Activated naive CD8-positive, alpha-beta T cell treated with anti-CD3 and anti-CD28 coated beads, Interleukin-2, amount 10 ng/mL, durations not matched to agents 7 days and 5 days (primary cell): ENCODE measurements at places on chromosomes 5 and 9. TPM values are rescaled to one million over a fixed set of nuclear protein-coding genes. Genes with fewer than 3 reads are reported as not detected.

MORN5 gene
- not detected for total RNA-seq

GRCh38 chr5:181024245-181025064 lies 15.6 kb upstream of the BTNL9 start:
- DNase-seq: no peak
- H3K27me3 ChIP-seq: peaks cover 12% of the 10 kb centered on the region

SLC36A2 gene
- total RNA-seq: not detected

HMCN2 gene
- total RNA-seq: not detected

DNA sequence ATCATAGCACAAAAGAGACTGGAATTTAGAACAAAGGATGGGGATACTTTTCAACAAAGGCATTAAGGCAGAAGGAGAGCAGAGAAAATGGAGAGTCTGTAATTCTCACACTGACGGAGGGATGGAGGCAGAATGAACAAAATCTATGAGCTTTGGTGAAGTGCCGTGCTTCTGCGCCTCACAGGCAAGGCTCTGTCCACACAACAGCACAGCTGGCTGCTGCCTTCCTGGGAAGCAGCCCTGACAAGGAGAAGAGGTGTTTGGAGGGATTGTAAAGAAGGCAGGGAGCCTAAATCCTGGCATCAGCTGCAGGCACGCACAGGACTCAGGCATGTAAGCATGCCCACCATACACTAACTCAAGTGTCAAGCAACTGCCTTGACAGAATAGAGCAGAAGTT lies 485.2 kb upstream of the KIF2A start:
- no peak for DNase-seq
- H3K27me3 ChIP-seq: peaks cover 14% of the 10 kb centered on the region
- no peaks in the 10 kb centered on the region for H3K36me3 ChIP-seq
- H3K4me3 ChIP-seq: no peak overlapping the region

GRCh38 chr9:98584059-98584458 lies 124.7 kb downstream of the GABBR2 start:
- no peak overlapping the region for H3K27ac ChIP-seq
- peaks cover 8% of the 10 kb centered on the region for H3K4me1 ChIP-seq
- H3K4me3 ChIP-seq: no peak overlapping the region
- DNase-seq: no peak

GRCh38 chr5:147997486-147997885 lies 66.3 kb upstream of the SPINK5 start:
- no peak overlapping the region for H3K4me3 ChIP-seq
- H3K27me3 ChIP-seq: no peaks in the 10 kb centered on the region
- DNase-seq: no peak
- H3K36me3 ChIP-seq: no peaks in the 10 kb centered on the region

DNA sequence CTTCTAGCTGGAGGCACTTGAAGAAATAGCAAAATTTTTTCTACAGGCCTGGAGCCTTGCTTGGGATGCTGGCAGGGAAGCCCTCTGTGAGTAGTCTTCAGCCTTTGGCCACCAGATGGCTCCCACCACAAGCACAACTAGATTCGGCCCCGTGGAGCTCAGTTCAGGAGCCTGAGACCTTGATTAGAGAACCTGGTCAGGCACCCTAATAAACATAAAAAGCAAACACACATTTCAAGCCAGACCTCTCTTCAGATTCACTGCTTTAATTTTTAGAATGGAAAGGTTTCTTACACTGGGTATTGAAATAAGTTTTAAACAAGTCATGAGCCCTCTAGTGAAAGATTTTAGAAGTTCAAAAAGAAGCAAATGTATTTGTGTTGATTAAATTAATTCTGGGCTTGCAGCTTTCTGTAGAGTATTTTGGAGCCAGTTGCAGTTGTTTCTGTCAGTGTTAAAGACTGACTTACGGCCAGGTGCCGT lies 41.4 kb downstream of the GLRX start:
- peaks cover 26% of the 10 kb centered on the region for H3K4me1 ChIP-seq
- H3K27ac ChIP-seq: peak overlapping the region; percentile 45
- no peaks in the 10 kb centered on the region for H3K27me3 ChIP-seq
- no peaks in the 10 kb centered on the region for H3K36me3 ChIP-seq

GRCh38 chr9:101716629-101717028 lies 21.8 kb downstream of the GRIN3A start:
- H3K4me3 ChIP-seq: no peak overlapping the region
- no peaks in the 10 kb centered on the region for H3K36me3 ChIP-seq
- no peak for DNase-seq
- H3K4me1 ChIP-seq: no peaks in the 10 kb centered on the region
- H3K27ac ChIP-seq: no peak overlapping the region

DNA sequence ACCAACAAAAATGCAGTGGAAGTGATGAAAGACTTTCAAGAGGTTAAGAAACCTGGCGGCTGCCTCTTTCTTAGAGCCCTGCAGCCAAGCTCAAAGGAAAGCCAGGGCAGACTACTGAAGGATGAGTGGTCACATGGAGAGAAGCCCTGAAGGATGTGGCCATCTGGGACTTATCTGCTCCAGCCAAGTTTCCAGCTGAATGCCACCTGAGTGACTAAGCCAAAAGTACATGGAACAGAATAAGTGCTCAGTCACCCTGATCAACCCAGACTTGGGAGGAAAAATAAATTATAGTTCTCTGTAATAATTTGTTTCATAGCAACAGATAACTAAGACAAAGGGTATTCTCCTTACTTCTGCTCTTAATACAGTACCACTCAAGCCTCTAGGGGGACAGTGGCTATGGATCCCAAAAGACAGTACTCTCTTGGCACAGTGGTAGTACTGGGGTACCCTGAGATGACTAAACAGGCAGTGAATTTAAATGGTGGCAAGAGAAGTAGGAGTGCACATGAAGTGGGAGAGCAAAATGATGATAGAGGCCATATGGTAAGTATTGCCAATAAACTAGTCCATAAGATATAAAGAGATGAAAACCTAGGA lies 182.3 kb downstream of the ELAVL2 start:
- H3K27me3 ChIP-seq: peaks cover 1% of the 10 kb centered on the region
- H3K27ac ChIP-seq: no peak overlapping the region
- no peaks in the 10 kb centered on the region for H3K4me1 ChIP-seq
- no peaks in the 10 kb centered on the region for H3K36me3 ChIP-seq

GRCh38 chr9:37574241-37574721 lies 1.9 kb downstream of the FBXO10 start:
- no peak overlapping the region for H3K4me3 ChIP-seq
- H3K27me3 ChIP-seq: no peaks in the 10 kb centered on the region
- no peaks in the 10 kb centered on the region for H3K36me3 ChIP-seq
- peaks cover 8% of the 10 kb centered on the region for H3K4me1 ChIP-seq

GRCh38 chr9:38228331-38229103 lies 159.5 kb upstream of the SHB start:
- peaks cover 19% of the 10 kb centered on the region for H3K27me3 ChIP-seq
- no peak overlapping the region for H3K27ac ChIP-seq
- H3K36me3 ChIP-seq: no peaks in the 10 kb centered on the region
- H3K4me3 ChIP-seq: no peak overlapping the region
- H3K4me1 ChIP-seq: peaks cover 14% of the 10 kb centered on the region

DNA sequence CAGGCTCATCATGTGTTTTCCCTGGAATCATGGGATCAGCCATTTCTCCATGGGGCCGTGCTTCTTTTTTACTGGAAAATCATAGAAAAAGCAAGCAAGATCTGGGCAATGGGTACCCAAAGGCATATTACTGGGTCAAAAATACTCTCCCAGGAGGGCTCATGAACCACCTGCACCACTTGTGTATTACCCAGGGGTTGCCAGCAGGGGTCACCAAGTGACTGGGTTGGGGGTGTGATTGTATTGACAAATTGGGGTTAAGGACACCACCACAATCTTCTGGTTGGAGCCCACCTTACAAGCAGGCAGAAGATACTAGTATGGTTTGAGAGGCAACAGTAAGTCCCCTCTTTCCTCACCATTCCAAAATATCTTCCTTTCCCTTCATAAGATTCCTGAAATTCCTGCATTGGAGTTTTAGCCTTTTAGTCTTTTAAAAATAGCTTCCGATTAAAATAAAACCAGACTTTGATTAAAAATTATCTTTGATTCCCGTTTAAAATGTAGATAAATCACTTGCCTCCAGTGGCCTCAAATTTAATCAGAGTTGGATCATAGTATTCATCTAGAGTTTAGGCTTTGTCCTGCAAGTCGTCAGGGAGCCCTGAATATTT lies 603.3 kb downstream of the KIF4B start:
- H3K4me1 ChIP-seq: no peaks in the 10 kb centered on the region
- DNase-seq: peak; percentile 45
- H3K36me3 ChIP-seq: no peaks in the 10 kb centered on the region
- H3K27ac ChIP-seq: no peak overlapping the region
- no peak overlapping the region for H3K4me3 ChIP-seq
